C1 segment of cervical spinal cord (tissue), 14 donors: ENCODE measurements at places on chromosomes 1 and 21.

GRCh38 chr1:153953859-153954365, 4.5 kb downstream of the CRTC2 start:
- DNase-seq: no peak

- no peak for DNase-seq
Measured at GRCh38 chr1:54608566-54609230, 14.6 kb downstream of the FAM151A start.

DNA sequence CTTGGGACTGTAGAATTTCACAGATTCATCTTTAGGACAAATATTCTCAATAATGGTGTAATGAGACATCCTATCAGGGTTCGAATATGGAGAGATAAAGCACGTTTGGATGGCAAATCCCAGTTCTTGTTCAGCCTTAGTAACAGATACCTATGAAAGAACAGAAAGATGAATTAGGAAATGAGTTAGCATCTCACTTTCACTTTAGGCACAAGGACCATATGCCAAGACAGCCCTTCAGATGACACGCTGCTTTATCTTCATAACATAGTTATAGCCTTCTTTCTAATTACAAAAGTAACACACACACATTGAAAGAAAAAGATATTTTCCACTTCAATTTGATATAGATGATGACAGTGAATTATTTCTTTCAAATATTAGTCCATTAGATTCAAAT, 173.6 kb downstream of the TGFBR3 start:
- DNase-seq: no peak

DNA sequence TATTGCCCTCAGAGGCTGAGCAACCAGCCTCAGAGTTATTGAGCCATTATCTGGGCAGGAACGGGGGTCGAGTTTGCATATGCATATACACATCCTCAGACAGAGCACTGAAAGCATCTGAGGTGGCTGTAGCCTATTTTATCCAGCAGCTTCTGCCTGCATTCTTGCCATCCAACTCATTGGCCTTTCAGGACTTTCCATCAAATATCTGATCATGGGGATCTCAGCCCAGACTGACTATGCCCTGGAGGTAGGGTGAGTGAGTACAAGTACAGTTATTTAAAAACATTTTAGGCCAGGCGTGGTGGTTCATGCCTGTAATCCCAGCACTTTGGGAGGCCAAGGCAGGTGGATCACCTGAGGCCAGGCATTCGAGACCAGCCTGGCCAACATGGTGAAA, 1.8 kb upstream of the MTF1 start:
- no peak for DNase-seq

DNA sequence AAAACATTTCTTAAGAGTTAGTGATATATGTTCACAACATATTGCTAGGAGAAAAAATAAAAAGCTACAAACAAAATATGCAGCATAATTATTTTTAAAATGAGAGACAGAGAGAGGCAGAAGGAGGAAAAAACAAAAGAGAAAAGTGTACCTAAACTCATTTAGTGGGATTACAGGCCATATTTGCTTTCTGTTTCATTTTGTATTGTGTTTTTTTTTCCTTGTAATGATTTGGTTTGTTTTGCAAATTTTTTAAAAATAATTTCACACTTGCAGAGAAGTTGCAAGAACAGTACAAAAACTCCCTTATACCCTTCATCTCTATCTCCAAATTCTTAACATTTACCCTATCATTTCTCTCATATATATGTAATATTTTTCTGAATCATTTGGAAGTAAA, 65.0 kb downstream of the LBR start:
- DNase-seq: no peak
